Tibial nerve (tissue), 4 donors: ENCODE measurements at places on chromosomes 7 and 10.
A peak's percentile ranks its signal among the peaks of the same experiment; 100 is the strongest.

GRCh38 chr10:62433901-62434300 lies 59.7 kb downstream of the ZNF365 start:
- DNase-seq = no peak

DNA sequence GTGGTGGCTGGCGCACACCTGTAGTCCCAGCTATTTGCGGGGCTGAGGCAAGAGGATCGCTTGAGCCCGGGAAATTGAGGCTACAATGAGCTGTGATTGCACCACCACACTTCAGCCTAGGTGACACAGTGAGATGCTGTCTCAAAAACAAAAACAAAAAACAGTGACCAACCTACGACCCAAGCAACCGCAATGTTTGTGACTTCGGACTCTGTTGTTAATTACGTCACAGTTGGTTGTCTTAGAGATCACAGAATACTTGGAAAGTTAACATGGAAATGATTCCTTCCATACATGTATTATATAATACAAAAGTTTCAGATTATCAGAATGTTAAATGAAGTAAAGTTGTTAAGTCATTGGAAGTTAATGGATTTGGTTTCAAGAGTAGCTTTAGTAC lies 106.2 kb downstream of the REEP3 start:
- DNase-seq = no peak

DNA sequence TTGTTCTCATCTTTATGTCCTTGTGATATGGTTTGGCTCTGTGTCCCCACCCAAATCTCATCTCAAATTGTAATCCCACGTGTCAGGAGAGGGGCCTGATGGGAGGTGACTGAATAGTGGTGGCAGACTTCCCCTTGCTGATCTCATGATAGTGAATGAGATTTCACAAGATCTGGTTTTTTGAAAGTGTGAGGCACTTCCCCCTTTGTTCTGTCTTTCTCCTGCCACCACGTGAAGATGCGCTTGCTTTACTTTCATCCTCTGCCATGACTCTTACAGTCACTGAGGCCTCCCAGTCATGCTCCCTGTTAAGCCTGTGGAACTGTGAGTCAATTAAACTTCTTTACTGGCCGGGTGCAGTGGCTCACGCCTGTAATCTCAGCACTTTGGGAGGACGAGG lies 161.0 kb downstream of the HERPUD2 start:
- no peak for DNase-seq

GRCh38 chr10:5948208-5948585 lies 29.1 kb downstream of the IL15RA start:
- DNase-seq = no peak

DNA sequence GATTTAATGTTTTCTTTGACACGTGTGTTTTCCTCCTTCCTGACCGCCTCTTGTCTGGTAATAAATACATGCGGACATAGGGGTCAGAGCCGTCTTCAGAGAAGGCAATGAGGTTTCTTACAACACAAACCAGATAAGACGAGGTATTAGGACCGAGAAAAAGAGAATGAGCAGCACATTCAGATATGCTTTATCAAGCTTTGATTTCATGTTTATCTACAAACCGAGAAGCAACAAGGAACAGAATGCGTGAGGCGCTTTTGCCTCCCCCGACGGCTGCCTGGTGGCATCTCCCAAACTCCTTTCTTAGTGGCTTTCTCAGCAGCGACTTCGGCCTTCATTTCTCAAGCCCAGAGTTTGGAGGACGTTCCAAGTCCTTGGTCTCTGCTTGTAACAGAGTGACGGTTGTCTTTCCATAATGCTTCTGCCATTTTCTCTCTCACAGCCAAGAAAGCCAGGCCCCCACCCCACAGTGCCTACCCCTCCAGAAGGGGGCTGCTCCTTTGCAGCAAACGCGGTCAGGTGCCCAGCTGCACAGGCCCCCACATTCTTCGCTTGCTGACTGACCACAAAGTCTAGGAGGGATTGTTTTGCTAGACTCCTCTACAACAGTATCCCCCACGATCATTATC lies 32.6 kb upstream of the NCAPG2 start:
- DNase-seq = no peak

DNA sequence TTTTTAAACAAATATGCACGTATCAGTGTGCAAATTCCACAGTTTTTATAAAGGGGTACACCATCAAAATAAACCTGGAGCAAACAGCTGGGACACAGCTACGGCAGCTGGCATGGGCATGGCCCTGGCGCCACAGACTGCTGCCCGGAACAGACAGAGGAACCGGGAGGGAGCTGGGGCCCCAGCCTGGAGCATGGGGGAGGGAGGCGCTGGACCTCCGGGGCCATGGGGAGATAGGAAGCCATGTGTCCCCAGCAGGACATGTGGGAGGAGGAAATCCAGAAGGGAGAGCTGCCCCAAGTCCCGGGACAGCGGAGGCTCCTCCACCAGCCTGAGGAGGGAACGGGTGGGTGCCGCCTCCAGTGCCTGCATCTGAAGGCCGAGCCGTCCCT lies 180.1 kb downstream of the MAD1L1 start:
- DNase-seq = no peak

GRCh38 chr10:129847741-129848483 lies 116.2 kb downstream of the EBF3 start:
- DNase-seq = no peak

GRCh38 chr7:45455662-45456061 lies 118.5 kb upstream of the ADCY1 start:
- no peak for DNase-seq

DNA sequence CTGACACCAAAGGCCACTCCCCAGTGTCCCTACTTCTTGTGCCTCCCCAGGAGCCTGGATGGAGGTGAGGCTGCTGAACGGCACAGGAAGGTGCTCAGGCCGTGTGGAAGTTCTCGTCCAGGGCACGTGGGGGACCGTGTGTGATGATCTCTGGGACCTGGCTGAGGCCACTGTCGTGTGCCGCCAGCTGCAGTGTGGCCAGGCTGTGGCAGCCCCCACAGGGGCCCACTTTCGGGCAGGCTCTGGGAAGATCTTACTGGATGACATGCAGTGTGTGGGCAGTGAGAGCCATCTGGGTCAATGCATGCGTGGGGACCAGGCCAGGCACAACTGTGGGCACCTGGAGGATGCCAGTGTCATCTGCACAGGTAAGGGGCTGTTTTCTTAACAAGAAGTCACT lies 57.0 kb upstream of the C10orf120 start:
- DNase-seq = no peak

GRCh38 chr10:22714479-22715289 lies at the start of gene PIP4K2A:
PIP4K2A (minus strand) TSS chr10:22714578; CDS start chr10:22714326, 252 bp downstream.
- DNase-seq = peak; percentile 48

GRCh38 chr10:49000437-49001398 lies 61.1 kb upstream of the LRRC18 start:
- no peak for DNase-seq

DNA sequence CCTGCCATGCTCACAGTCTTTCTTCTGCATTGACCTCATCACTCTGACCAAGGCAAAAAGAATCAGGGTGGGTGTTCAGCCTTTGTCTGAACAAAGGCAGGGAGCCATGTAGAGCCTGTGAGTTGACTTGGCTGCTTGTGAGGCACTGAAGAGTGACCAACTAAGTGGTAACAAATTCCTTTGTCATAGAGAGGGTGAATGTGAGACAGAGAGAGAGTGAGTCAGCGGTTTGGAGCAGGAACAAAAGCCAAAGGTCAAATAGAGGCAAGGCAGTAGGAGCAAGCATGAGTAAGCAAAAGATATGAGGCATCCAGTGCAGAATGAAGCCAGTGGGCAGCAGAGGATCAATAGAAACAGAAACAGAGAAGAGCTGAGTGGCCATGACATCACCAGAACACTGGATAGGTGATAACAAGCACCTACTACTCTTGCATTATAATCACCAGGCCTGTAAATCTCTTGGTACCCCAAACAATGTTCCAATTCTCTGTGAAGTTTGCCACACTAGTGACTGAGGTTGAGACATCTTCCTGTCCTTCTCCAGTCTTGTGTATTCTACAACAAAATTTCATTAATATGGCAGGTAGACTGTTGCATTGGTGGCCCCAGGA lies 116.2 kb upstream of the LAMB4 start:
- DNase-seq = no peak

GRCh38 chr7:39430441-39430840 lies 135.8 kb upstream of the YAE1 start:
- no peak for DNase-seq
